GM04504 (cell line): ENCODE measurements at places on chromosomes 6 and 20.
A peak's percentile ranks its signal among the peaks of the same experiment; 100 is the strongest.

DNA sequence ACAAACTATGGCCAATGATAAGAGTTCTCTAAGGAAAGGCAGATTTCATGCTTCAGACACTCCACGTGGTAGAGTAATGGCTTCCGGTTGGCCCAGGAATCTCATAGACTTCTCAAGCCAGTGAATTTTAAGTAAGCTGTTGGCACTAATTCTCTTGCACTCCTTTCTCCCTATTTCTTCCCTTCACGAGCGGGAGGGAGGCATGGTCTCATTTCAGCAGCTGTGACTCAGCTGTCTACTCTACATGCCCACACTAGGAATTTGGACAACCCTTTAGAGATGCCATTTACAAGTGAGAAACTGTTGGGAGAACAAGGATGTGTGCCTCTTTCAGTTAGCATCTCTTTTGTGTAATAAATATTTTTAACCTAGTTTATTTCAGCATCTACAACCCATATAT, 107.7 kb downstream of the PTPRK start:
- DNase-seq, result no peak

DNA sequence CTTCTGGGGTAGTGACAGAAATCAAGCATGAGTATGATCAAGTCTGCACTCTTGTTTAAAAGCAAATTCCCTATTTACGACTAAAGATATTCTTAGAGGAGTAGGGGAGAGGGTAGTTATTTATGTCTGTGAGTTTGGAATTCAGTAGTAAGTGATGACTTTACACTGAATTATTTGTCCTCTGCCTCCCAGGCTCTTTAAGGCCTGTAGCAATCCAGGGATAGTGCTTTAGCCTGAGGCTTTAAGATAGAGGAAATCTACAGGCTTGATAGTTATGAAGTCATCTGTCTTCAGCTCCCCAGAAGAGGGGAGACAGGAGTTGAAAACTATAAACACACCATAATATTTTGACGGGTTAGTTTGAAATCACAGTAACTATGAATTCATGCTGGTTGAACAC, 664.5 kb downstream of the EPM2A start:
- DNase-seq, result peak; percentile 69

DNA sequence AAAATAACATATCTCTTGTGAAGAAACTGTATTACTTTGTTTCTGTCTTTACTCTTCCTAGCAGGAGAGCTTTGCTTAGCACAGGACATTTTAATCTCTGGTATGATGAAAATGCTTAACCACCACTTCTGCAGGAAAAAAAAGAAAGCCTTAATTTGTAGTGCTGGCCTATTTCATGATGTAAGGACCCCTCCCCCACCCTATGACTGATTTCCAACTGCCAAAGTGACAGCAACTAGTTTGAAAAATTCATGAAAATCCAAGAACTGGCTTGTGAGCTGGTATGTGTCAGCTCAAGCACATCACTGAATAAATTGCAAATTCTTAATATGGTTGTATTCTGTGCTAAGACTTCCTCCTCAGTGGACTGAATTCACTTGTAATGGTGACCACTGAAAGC, 125.3 kb downstream of the REV3L start:
- no peak for DNase-seq

GRCh38 chr6:167517254-167517916, 192.5 kb downstream of the TTLL2 start:
- no peak for DNase-seq

- no peak for DNase-seq
Measured at GRCh38 chr20:7146552-7147219, 379.2 kb downstream of the BMP2 start.

- DNase-seq, result no peak
Measured at GRCh38 chr6:157225575-157225995, 97.7 kb downstream of the TMEM242 start.

DNA sequence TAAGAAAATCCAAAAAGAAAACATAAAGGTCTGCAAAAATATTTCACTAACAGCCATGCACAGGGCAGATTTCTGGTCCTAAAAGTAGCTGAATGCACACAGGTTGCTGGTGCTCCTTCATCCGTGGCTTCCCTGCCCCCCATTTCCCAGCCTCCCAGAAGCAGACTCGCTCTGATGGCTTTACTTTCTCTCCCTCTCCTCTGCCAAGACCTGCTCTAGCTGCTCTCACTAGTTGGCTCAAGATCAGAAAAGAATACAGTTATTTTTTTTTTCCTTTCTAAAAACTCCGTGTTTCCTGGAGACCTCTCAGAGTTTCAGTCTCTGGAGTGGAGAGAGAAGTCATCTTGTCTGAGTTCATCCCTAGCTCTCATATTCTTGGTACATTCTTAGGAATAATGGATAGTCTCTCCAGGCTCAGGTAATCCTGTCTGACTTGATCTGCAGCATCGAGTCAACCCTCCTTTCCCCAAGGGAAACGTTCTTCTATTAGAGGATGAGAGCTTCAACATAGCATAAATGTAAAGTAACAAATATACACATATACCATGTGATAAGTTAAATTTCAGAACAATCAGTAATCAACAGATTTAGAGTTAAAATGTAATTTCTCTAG, 214.2 kb downstream of the TBC1D7 start:
- no peak for DNase-seq

DNA sequence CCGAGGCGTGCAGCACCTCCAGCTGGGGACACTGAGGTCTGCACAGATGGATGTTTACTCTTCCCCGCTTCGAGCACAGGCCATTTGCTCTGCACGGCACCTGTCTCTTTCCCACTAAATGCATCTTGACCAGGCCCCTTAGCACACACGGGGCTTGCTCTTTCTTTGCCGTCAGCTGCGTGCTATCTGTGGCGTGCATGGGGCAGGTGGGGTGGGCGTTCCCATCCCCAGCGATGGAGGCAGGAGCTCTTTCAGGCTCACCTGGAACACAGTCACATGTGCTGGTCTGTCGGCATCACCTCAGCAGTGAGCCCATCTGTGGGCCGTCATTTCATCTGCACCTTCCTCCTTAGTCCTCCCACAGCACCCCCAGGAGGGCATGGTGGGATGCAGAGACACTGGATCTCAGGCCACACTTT, 35.1 kb downstream of the RBM38 start:
- DNase-seq, result no peak

DNA sequence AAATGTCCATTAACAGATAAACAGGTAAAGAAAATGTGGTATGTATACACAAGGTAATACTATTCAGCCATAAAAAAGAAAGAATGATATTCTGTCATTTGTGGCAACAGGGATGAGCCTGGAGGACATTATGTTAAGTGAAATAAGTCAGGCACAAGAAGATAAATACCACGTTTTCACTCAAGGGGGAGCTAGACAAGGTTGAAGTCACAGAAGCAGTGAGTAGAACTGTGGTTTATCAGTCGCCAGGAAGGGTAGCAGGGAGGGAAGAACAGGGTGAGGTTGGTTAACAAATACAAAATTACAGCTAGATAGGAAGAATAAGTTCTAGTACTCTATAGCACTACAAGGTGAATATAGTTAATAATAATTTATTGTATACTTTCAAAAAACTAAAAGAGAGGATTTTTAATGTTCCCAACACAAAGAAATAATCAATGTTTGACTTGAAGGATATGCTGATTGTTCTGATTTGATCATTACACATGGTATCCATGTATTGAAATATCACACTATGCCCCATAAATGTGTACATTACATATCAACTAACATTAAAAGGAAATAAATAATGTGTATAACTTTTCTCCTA, 21.1 kb downstream of the RTN4IP1 start:
- DNase-seq, result peak; percentile 23

- no peak for DNase-seq
Measured at GRCh38 chr20:3778976-3779375, 2.3 kb downstream of the SPEF1 start.

- DNase-seq, result no peak
Measured at GRCh38 chr20:3328501-3328900, 79.0 kb downstream of the DNAAF9 start.
